Hair follicular keratinocyte (primary cell): ENCODE measurements at places on chromosomes 7 and 10. TPM values are rescaled to one million over a fixed set of nuclear protein-coding genes. Genes with fewer than 3 reads are reported as not detected.

Gene ZNF107
- 1.3 and 2.1 TPM in 2 replicates for total RNA-seq

Gene NXPH1
- not detected in 2 replicates for total RNA-seq

Gene EPDR1
- total RNA-seq, result 0.15 TPM in 1 of 2 replicates, not detected in the other

Gene CSGALNACT2
- total RNA-seq, result 7.7 and 12.7 TPM in 2 replicates

Gene VSTM4
- 0.11 TPM in 1 of 2 replicates, not detected in the other for total RNA-seq

Gene ITGB8
- 15.1 and 41.0 TPM in 2 replicates for total RNA-seq

Gene CLDN3
- total RNA-seq, result not detected in 2 replicates
